ENCODE measurements at places on chromosomes 1 and 21. TPM values are rescaled to one million over a fixed set of nuclear protein-coding genes. Genes with fewer than 3 reads are reported as not detected.

Gene CHODL
- 0.42 TPM for total RNA-seq

Gene CYP4B1
- total RNA-seq, result 11.7 TPM

GRCh38 chr1:209076688-209077087, 506.8 kb upstream of the CAMK1G start:
- no peak for DNase-seq

DNA sequence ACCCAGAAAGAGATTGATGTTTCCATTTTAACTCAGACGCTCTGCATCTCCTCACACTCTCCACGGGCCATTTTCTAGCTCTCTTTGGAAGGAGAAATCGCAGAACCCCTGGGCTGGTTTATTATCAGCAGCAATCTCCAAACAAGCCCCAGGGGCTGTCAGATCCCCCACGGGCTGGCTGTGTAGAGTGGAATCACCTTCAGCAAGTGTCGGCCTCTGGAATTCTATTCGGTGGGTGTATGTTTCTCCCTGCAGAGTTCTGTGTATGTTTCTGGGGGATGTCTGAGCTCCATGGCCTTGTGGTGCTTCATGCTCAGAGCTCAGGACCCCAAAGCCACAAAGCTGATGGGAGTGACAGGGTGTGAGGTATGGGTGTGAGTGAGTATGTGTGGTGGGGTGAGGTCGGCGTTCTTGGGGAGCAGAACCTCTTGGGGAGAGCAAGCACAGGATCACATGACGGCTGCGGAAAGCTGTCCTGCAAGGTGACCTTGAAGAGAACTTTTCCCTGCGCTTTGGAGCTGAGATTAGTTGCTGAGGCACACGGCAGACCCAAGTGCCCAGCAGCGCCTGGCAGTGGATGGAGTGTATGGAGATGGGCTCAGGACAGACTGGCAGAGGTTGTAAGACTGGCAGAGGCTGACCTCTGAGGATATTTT, 489 bp downstream of the ACOT11 start:
- peak; percentile 59 for DNase-seq

Gene AK5
- total RNA-seq, result 0.40 TPM
